ENCODE measurements at places on chromosomes 5 and 9.
A peak's percentile ranks its signal among the peaks of the same experiment; 100 is the strongest.

- no peak for DNase-seq
These were observed 114.0 kb downstream of the NSG2 start for GRCh38 chr5:174159327-174160114.

DNA sequence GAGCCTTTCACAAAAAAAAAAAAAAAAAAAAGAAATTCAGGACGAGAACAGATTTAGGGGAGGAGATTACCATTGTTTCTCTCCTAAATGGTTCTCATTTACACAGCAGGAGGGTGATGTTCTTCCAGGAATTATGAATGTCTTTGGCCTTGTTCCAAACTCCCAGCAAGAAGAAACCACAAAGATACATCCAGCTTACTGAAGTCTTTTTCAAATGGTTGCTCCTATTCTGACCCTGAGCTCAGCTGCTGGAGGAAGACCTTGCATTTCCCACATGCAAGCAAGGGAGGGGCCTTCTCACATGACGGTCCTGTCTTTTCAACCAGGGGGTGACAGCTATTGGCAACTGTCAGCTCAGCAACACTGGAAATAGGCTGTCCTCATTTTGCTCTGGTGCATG, 203.0 kb upstream of the VLDLR start:
- DNase-seq: peak; percentile 88

- DNase-seq: no peak
These were observed 742.7 kb downstream of the TLE1 start for GRCh38 chr9:80946496-80947170.

- no peak for DNase-seq
These were observed 4.5 kb upstream of the PALM2AKAP2 start for GRCh38 chr9:109775516-109775915.

DNA sequence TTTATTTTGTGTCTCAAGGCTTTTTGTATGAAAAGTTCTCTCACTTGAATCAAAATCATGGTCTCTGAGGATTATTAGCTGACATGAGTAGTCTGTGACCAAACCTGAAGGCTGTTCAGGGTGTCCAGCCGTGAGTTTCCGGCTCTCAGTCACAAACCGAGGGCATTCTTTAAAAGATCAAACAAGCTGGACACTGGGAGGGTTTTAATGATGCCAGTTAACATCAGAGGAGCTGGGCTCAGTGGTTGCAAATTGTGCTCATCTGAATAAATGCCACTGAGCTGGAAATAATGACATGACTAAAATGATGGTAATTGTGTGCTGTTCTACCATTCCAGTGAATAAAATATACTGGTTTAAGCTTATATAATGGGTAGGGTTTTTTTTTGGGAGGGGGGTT, 153.1 kb downstream of the FOCAD start:
- no peak for DNase-seq

- DNase-seq: no peak
These were observed 220.1 kb downstream of the ANXA1 start for GRCh38 chr9:73371801-73372200.

- no peak for DNase-seq
These were observed 1151.6 kb upstream of the CDH6 start for GRCh38 chr5:30041831-30042385.

GRCh38 chr5:79793722-79794121, 104.1 kb downstream of the CMYA5 start:
- DNase-seq: no peak

- DNase-seq: no peak
These were observed 41.1 kb downstream of the ALG2 start for GRCh38 chr9:99180662-99181061.

DNA sequence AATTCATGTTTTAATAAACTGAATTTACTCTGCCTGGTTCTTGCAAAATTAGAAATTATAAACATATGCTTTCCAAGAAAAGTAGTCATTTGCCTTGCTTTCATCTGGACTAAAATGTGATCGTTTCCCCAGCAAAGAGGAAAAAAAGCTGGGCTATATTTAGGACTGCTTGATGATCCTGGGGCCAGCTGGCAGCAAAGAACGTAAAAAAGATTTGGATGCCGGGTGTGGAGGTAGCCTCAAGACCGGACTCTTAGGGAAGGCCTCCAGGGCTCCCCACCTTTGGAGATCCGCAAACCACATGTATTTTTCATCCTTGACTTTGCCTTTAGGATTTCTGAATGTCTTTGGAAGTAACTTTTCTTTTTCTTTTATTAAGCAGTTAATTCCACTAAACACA, 156.1 kb upstream of the SEMA6A start:
- DNase-seq: no peak

DNA sequence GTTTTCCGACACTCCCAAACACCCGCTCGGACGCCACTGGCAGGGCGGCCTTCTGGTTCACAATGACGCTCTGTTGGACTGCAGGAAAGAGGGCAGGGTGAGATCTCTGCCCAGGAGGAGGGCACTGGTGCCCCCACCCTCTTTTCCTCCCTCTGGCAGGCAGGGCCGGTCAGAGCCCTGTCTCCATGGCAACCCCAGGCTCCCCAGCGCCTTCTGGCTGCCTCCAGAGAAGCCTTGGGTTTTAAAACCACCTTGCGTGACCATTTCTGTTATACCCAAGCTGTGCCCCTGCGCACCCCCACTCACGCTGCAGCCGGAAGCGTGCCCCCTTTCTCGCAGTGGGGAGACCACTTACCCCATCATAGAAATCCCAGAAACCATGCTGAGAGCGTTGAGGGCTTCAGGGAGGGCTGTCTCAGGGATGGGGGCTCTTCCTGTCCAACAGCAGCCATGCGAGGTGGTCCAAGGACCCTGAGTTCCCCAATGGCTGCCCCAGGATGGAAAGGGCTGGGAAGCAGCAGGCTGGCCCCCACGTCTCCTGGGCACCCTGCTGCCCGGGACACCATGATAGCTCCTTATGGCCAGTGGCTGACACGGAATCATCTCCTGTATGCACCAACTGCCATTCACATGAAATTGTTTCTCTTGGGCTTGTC, 7.3 kb downstream of the C9orf50 start:
- no peak for DNase-seq

DNA sequence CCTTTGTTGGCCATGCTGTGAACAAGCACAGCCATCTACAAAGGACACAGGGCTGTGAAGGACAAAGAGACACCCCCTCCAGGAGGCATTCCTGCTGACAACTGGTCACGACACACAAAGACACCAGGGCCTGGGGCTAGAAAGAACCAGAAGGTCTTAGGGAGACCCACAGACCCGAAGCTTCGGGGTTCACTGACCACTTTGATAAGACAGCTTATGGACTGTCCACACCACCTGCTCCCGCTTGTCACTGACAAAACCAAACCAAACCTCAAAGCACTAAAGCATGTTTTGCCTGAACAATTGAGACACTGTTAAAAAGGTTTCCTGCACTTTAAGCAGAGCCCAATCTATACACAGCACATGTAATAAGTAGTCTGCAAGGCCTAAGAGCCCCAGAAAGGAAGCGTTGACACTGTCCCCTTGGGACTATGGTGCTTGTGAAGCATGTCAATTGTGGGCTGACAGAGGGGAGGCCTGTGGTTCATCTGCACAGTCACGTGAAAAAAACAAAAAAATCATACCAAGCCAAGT, 185.0 kb downstream of the GAPVD1 start:
- peak; percentile 16 for DNase-seq

DNA sequence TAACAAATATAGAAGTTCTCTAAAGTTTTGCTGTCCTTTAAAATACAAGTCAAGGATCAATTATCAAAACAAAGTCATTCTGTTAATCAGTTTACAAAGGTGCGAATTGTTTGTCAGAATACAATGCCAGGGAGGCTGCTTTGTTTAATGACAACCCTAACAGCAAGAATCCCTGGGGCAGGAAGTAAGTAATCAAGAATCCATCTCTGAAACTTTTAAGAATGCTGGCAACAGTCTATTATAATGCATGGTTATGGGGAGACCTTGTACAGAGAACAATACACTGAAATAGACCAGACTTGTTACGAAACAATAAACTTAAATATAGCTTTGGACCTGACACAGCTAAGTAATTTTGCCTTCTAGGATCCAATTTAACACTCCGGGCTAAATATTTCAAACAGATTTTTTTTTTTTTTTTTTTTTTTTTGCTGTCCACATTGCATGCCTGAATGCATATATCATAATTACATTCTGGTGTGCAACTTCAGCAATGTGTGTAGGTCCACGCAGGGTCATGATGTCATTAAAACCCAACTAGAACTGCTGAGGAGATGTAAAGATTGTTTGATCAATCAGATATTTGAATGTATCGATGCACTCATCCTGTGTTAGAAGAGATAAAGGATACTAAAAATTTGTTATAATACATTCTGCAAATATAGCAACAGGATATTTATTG, 421.3 kb downstream of the CETN3 start:
- DNase-seq: no peak

DNA sequence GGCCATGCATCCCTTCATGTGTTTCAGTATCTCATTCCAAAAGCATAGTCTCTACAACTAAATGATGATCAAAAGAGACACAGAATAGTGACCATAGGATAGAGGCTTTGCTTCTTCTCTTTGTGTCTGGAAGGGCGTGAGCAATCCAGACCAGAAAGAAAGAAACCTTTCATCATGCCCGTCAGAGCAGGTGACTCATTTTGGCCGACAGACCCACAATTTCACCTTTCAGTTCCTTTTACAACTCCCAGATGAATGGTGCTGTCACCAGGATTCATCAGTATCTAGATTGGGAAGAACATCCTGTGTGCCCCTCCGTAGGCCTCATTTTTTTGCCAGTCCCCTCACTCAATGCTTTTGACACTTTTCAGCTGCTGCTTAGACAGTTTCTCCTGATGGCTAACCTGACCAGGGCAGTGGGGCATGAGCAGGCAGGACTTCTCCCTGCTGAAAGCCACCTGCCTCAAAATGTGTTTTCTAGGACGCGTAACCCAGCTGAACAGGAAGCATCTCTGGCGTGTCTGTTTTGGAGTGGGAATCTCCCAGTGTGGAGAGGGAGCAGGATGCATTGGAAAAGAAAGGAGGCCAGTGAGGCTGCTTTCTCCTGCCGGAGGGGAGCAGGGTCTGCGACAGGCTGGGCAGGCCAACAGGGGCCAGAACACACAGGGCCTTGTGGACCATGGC, 21.2 kb downstream of the ABLIM3 start:
- no peak for DNase-seq

GRCh38 chr9:87375397-87376073, 122.1 kb upstream of the DAPK1 start:
- DNase-seq: no peak

- DNase-seq: no peak
These were observed 62.9 kb downstream of the HSD17B4 start for GRCh38 chr5:119515192-119515591.

DNA sequence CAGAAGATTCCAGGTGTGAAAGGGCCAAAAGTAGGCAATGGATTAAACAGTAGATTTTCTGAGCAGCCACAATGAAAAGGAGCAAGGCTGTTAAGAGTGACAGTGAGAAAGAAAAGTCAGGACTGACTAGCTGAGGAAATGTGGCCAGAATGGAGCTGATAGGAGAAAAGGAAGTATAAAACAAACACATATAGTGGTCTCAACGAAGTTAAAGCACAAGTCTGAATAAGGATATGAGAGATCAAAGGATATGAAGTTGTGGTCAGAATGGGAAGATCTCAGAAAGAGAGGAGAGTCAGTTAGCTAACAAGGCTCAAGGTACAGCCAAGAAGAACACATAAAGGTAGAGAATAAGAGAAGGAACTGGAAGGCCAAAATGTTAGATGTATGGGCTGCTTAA, 39.9 kb downstream of the FNIP1 start:
- no peak for DNase-seq

GRCh38 chr5:163496286-163496685, 9.1 kb upstream of the MAT2B start:
- DNase-seq: no peak

GRCh38 chr5:89930591-89931392, 478.8 kb downstream of the CETN3 start:
- DNase-seq: no peak

DNA sequence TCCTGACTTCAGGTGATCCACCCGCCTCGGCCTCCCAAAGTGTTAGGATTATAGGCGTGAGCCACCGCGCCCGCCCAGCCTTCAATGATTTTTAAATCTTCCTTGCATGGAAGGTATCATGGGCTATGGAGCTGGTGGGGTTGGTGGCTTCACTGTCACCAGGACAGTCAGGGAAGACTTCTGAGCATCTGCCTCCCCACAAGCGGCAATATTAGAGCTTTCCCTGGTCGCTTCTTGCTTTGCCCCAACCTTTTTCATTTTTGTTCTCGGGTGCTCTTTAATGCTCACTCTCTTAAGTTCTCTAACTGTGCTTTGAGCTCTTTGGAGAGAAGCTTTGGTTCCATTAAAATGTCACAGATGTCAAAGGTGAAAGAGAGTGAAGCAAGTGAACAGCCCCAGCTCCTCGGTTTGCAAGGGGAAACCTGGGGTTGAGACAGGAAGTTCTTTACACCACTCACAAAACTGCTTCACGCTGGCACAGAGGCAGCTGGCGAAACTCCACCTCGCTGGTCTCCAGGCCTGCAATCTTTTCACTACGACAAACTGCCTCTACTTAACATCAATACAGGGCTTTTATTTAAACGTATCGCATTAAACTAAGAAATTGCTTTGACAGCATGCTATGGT, 142.5 kb upstream of the RETREG1 start:
- DNase-seq: no peak
